ENCODE measurements at places on chromosomes 6 and 20.

- DNase-seq: no peak
Measured at GRCh38 chr20:58113716-58114115, 114.7 kb downstream of the ANKRD60 start.

DNA sequence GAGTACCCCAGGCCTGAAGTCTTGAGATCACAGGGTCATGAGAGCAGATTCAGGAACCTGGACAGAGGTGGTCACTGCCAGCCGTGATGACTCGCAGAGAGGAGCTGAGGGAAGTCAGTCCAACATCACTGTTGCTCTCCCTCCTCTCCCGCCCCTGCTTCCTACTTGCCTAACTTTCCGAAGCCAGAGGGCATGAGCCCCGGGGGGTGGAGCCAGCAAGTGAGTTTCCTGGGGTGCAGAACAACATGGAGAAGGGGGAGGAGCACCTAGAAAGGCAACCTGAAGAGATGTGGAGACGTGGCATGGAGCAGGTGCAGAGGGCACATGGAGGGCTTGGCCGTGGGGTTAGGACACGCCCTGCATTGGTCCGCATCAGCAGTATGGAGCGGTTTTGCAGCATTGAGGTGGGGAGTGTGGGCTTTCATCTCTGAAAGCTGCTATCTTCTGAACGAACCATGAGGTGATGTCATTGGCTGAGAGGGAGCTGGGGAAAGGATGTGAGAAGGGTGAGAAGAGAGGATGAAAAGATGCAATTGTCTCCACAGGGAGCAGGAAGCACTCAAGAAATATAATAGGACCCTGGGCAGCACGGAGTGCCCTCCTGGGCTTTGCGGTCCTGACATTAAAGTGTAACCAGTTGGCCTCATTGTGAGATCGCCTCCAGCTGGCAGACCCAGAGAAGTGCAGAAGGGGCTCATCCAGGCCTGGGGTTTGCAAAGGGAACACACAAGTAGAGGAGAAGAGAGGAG, 25.0 kb downstream of the GDAP1L1 start:
- DNase-seq: peak; percentile 90

DNA sequence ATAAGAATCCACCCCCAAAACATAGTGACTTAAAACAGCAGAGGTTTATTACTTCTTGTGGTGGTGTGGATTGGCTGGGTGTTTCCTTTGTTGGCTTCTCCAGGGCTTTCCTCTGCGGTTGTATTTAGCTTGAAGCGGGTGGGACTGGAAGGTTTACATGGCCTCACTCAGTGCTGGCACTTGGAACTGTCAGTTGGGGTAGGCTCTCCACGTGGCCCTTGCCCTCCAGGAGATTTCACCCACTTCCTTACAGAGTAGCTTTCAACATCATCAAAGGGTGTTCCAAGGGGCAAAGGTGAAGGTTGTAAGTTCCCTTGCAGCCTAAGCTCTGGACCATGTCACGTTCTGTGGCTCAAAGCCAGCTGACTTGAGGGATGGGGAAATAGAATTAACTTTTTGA, 32.5 kb upstream of the NKX2-2 start:
- no peak for DNase-seq

- no peak for DNase-seq
Measured at GRCh38 chr6:81666481-81666880, 86.0 kb downstream of the TENT5A start.

DNA sequence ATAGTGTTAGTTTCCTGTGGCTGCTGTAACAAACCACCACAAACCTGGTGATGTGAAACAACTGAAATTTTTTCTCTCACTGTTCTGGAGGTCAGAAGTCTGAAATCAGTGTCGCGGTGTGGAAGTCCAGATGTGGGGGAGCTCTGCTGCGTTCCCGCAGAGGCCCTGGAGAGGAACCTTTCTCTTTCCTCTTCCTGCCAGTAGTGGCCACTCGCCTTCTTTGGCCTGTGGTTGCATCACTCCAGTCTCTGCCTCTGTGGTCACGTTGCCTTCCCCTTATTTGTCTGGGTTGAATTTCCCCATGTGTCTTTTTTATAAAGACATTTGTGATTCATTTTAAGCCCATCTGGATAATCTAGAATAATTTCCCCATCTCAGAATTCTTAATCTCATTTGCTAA, 295.5 kb upstream of the FLRT3 start:
- peak; percentile 45 for DNase-seq

DNA sequence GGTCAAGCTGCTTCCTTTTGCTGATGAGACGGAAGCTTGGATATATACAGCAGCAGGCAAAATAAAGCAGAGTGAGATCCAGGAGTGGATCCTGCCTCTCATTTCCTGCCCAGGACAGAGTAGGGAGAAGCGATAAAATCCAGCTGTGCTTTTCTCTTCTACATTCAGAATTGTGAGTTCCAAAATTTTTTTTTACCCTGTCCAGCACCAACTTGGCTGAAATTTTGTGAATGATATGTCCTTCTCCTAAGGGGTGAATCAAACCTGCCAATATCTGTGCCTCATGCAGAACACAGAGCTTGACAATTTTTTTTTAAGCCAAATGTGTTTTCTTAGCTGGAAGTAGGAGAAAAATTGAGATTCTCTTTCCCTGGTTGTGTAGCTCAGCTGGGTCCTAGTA, 235.6 kb upstream of the CHD6 start:
- DNase-seq: no peak
